Suppressor macrophage treated with lipopolysaccharide for 1 hour (primary cell): ENCODE measurements at places on chromosomes 11 and 22.

- no peak for DNase-seq
These were observed 30.6 kb downstream of the UBASH3B start for GRCh38 chr11:122686111-122686510.

DNA sequence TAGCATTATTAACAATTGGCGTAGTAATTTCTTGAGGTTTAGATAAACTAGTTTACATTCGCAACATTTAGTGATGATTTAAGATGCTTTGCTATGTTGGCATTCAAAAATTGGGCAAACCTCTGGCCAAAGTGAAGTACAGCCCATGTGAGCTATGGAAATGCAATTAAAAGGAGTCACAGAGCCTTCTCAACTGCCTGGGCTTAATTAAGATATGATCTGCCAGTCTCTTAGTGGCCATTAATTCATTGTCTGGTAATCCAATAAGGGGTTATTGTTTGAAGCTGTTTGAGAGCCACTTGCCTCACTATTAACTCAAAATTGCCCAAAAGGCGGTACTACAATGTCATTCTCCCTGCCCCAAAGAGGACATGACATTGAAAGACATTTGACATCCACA is 608.9 kb downstream of the NTM start:
- no peak for DNase-seq

DNA sequence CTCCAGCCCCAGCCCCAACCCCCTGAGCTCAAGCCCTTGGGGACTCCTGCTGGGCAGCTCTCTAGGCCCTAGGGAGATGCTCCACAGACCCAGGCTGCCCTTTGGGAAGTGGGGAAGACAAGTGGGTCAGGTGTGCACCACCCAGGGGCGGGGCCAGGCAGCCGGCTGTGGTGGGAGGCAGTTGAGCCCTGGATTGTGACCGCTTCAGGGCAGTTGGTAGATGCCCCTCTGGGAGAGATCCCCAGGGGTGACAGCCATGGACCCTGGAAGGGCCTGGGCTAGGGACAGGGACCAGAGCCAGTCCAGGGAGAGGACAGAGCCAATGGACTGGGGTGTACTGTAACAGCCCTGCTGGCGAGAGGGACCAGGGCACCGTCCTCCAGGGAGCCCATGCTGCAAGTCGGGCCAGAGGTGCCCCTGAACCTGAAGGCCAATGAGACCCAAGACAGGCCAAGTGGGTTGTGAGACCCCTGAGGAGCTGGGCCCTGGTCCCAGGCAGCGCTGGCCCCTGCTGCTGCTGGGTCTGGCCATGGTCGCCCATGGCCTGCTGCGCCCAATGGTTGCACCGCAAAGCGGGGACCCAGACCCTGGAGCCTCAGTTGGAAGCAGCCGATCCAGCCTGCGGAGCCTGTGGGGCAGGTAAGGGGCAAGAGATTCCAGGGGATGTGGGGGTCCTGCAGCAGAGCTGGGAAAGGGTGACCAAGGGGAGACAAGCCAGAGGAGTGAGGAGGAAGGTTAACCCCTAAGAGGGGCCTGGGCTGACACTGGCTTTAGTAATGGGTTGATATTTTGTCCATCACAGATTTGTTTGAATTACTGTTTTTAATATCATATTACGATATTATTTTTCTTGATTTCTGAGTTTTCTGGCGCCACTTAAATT is at the start of gene IGLL5:
TSS of gene IGLL5 (plus strand) at position 196 of the 883 bp plus-strand sequence. CDS start at position 434, 238 bp downstream.
- DNase-seq: no peak

DNA sequence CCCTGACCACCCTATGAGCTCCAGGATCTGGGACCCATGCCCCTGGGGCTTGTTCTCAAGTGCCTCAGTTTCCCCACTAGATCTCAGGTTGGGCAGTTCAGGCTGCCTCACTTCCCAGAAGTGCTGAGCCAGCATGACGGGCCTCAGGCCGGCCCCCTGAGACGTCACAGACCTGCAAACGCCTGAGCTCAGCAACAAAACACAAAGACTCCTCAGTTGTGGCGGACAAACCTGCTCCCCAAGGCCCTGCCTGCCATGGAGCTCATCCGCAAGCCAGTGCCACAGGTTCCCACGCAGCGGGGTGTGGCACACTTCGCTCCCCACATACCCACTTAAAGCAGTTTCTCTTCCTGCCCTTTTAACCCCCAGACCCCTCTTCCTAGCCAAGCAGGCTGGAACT is 45.2 kb downstream of the NECTIN1 start:
- DNase-seq: no peak

GRCh38 chr11:5631969-5632635 is 7.3 kb downstream of the TRIM34 start:
- peak; percentile 74 for DNase-seq

- no peak for DNase-seq
These were observed 21.2 kb upstream of the CD5 start for GRCh38 chr11:61080986-61081590.

- DNase-seq: peak; percentile 66
These were observed 8.7 kb downstream of the SPTBN2 start for GRCh38 chr11:66720223-66720898.

- no peak for DNase-seq
These were observed 87.5 kb downstream of the TBC1D22A start for GRCh38 chr22:46849951-46850350.

- DNase-seq: no peak
These were observed 46.4 kb downstream of the SYT13 start for GRCh38 chr11:45239733-45240132.

DNA sequence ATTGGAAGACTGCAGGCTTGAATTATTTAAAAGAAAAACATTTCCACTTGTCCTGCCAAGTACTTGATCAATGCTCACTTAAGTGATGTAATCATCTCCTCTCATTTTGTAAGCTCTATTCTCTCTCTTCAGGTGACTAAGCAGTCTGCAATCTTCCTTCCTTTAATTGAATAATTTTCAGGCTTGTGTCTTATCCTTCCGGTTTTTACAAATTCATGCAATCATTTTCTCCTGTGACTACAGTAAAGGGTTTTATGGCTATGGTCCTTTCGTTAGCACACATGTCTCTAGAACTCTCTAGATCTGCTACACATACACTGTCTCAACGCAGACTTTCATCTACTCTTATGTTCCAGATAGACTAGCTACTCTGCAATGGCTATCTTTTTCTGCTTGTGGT is 12.6 kb upstream of the UPB1 start:
- DNase-seq: peak; percentile 92

- no peak for DNase-seq
These were observed 50.0 kb upstream of the CCDC89 start for GRCh38 chr11:85735876-85736460.

DNA sequence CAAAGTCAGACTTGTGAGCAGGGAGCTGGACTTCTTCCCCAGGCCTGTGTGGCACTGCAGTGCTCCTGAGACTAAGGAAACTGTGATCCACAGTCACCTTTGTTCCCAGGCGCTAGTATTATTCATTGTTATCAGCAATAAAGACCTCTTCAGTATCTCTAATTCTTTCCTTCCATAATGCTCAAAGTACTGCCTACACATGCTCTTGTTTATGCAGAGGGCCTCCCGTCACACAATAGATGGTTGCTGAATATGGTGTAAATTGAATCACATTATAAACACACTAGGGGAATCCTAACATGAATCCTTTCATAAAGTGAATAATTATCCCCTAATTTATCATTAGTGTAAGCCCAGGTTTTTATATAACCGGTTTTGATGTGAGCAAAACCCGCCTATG is 493.3 kb downstream of the BUD13 start:
- no peak for DNase-seq

DNA sequence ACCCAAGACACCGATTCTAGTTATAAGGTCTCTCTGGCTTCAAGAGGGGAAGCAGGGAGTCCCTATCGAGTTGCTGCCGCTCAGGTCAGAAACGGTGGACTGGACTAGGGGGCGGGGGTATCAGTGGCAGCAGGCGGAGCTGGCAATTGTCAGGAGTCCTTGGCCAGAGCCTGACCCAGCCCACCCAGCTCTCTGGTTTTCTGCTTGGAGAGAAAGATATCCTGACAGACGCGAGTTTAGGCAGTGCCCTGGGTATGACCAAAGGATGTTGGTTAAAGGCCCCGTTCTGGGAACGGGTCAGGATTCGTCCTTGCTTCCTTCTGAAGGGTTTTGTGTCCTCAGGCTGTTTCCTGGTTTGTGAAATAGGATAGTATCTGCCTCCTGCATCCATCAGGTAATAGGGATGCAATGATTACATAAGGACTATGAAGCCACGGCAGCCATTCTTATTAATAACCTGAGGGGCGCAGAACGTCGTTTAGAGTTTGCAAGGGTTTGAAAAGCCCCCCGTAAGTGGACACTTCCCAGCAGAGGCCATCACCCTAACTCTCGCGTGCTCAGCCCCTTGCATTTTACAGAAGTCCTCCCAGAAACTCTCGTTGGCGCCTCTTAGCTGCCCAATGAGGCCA is 700 bp upstream of the DEPDC5 start:
- no peak for DNase-seq

DNA sequence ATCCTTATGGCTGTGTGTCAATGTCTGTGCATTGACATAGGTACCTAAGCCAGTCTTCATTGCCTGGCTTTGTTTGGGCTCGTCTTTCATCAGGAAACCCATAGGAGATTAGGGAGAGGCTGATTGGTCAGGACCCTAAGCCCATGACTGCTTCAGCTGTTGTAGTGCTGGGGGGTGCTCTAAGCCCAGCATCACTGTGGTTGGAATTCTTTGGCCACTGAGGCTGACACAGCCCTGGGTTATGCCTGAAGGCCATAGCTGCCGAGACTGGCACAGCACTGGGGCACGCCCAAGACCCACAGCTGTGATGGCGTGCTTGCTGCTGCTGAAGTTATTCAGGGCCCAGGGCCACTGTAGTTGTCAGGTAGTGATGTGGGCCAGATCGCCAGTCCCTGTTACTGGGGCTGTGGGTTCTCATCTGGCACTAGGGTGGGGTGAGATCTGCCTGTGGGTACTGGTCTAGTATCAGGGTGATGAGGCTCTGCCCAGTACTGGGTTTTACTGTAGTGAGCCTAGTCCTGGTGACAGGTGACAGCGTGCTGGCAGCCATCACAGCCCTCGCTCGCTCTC is 4.9 kb downstream of the USP18 start:
- peak; percentile 13 for DNase-seq

DNA sequence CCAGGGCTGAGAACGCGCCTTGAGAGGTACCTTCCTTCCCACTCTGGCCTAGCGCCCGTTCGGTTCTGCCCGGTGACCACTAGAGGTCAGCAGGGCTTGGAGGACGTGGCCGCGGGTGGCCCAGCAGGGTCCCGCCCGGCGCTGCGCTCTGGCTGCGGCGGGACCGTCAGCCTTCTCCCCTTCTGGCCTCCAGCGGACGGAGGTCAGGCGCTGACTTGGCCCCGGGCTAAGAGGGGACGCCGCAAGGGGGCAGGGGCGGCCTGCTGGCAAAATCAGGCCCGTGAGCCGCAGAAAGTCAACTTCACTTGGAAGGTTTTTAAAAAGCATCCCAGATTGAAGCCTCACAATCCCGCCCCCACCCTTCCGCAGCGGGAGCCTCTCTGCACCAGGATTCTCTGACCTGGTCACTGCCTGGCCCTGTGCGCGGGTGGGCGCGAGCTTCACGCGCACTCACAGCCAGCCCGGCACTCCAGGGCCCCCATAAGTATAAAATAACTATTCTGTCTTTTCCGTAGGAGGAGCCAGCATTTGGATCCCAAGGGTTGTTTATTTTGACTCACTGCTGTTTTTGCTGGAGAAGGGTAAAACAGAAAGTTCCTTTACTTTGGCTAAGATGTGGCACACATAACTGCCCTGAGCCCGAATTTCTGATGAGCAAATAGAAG is 23.2 kb upstream of the ZBTB16 start:
- peak; percentile 83 for DNase-seq

- no peak for DNase-seq
These were observed 19.4 kb upstream of the SIK2 start for GRCh38 chr11:111582881-111583280.

DNA sequence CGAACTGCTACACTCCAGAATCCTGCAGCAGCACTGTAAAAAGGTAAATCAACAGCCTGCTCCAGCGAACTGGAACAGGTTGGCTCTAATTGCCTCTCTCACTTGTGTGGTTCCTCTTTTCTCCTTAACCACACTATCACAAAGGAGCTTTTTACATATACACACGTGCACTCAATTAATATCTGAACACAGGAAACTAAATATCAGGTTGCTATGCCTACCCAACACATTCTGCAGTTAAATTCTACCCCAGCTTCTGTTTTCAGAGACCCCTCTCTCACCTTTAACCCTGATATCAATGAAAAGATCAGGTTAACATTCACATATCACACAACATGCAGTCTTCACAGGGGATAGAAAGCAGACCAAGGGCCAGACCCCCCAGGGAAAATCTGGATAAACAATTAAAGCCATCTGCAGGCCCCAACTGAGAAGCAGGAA is 11.0 kb downstream of the RBFOX2 start:
- DNase-seq: no peak

- DNase-seq: no peak
These were observed 6.8 kb downstream of the TMEM121B start for GRCh38 chr22:17114173-17114897.

- DNase-seq: peak; percentile 58
These were observed 522.3 kb downstream of the BRD1 start for GRCh38 chr22:49305214-49305965.

DNA sequence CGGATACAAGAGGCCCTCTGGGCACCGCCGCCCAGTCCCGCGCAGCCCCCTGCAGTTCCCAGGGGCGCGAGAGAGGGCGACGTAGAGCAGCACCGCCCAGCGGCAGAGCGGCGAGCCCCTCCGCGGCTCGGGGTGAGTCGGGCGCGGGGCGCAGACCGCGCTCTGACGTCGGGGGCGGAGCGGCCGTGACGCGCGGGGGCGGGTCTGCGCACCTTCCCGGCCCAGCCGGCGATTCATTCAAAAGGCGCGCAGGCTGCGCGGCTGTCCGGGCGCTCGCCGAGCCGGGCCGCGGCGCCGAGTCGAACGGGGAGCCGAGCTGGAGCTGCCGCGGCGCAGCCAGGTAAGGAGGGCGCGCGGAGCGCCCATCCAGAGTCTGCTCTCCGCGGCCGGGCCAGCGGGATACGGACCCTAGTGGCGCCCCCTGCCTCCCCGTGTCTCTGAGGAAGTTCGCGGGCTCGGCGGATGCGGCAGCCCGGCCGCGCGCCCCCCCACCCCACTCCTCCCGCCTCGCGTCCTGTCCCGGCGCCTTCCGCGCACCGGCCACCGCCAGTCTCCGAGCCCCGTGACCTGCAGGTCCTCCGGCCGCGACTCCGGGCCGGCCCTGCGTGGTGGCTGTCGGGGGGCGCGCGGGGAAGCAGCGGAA is at the start of gene RELT:
TSS of gene RELT (plus strand) at position 240 of the 643 bp plus-strand sequence. CDS start 12,738 bp downstream, outside the sequence.
- DNase-seq: peak; percentile 98

- no peak for DNase-seq
These were observed 249.8 kb upstream of the BLID start for GRCh38 chr11:122365610-122366360.

DNA sequence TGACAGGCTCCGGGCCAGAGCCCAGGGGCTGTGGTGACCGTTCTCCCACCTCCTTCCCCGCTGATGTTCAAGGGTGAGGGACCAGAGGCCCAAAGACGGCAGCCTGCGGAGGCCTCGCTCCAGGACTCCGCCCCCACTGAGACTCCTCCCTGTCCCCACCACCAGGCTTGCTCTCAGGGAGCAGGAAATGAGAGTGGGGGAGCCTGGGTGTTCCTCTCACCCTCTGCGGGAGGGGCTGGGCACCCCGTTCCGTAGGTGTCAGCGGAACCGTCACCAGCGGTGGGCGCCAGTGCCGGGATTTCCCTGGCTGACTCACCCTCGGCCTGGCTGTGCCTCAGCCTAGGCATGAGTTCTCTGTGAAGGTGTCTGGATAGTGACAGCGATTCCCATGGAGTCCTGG is 15.7 kb downstream of the DAGLA start:
- DNase-seq: peak; percentile 99

- DNase-seq: no peak
These were observed 75.2 kb upstream of the WNT11 start for GRCh38 chr11:76281558-76281906.
